ENCODE measurements at places on chromosomes 4 and X.

DNA sequence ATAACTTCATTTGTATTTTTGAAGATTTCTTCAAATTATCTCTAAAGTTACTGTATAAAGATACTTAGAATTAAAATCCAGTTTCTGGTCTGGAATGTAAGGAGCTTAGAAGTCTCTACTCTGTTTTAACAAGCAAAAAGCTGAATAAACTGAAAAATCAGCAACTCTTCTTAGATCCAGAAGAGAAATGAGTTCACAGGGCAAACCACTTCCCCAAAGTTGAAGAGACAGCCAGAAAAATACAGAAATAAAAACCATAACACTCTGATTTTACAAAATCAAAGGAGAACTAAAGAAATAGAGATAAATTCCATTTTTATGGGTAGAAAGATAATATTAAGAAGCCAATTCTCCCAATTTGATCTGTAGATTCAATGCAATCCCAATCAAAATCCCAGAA lies 1166.8 kb downstream of the ADGRL3 start:
- no peak for DNase-seq

DNA sequence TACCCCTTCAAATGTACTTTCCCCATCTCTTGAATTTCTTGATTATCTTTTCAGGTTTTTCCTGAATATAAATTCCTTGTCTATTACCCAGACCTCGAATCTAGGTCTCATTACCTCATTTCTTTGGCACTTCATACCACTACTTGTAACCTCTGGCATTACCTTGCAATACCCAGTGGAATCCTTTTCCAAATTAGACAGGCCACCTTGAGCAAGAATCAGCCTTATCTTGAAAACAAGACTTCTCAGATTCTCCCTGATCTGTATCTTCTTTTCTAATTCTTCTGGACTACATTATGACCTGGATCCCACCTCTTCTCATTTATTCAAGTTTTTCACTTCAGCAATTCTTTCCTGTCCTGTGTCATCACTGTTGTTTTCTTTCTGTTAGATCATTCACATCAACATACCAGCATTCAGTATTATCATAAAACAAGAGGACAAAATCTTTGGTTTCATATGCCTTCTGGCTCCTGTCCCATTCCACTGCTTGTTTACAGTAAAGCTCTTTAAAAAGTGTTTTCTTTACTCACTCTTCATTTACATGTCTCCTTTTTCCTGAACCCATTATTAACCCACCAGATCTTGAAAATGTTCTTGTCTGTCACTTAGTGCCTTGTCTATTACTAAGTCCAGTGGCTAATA lies 275.6 kb upstream of the HS3ST1 start:
- no peak for DNase-seq

GRCh38 chr4:135963009-135963408 lies 1569.3 kb downstream of the PCDH18 start:
- no peak for DNase-seq

DNA sequence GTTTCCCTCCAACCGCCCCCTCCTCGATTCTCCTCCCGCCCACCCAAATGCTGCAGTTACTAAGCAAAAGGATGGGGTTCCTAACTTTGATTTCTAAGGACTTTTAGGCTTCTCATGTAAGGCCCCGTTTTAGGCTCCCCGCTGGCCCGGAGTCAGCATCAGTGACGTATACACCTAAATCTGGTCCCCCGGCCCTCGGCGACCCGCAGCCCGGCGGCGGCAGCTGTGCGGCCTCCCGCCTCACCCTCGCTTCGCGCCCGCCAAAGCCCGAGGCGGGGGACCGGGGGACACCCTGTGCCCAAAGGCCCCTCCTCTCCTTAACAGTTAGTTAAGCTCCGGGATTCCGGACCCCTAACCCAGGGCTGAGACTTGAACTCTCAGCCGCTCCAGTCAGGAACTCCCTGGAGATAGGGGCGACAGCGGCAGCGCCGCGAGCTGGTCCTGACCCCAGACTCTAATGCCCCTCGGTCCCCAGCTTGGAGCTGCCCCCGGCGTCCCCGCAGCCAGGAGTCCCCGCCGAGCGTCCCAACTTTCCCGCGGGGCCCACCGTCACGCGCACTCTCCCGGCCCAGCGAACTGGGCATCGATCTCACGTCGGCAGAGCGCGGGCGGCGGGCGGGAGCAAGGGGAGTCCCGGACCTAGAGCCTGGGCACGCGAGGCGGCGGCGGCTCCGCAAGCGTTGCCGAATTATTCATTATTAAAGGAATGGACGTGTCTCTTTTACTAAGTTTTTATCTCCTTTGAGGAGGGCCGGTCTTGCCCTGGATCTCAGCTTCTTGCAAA lies 1.5 kb upstream of the NR3C2 start:
- DNase-seq = no peak

GRCh38 chr4:40788331-40788730 lies 38.6 kb downstream of the NSUN7 start:
- no peak for DNase-seq

DNA sequence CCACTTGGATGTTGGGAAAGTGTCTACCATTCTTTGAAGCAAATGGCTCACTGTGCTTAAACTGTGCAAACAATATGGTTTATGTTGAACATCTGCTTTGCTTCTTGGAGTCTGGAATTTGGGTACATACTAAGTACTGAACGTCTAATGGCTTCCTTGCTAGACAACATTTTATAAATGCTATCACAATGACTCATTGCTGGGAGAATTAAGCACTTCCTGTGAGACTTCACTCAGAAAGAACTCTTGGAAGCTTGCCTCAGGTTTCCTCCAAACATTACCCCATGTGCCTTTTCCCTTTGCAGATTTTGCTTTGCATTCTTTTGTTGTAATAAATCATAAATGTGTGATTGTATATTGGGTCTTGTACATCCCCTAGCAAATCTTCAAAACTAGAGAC lies 139.7 kb downstream of the PACRGL start:
- no peak for DNase-seq

GRCh38 chr4:87097075-87097474 lies 123.3 kb downstream of the KLHL8 start:
- DNase-seq = no peak

DNA sequence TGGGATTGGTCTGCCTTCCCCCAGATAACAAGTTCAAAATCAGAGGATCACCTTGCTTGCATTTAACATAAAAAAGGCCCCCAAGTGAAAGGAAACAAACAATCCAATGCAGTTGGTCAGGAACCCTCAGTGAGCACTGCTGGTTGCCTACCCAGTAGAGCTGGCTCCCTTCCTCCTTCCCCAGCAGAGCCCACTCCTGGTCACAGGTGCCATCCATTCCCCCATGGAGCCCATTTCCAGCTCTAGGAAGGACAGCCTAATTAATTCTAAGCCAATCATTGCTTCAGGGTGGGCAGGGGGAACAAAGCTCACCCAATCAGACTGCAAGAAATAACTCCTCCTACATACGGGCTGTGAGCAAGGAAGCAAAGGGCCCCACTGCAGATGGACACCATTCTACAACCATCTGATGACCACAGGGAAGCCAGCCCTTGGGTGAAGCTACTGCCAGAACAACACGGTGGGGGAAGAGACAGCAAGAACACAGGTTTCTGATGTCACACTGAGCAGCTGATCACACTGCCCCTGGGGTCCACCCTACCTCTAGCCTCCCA lies 86.5 kb downstream of the SH3KBP1 start:
- DNase-seq = no peak

DNA sequence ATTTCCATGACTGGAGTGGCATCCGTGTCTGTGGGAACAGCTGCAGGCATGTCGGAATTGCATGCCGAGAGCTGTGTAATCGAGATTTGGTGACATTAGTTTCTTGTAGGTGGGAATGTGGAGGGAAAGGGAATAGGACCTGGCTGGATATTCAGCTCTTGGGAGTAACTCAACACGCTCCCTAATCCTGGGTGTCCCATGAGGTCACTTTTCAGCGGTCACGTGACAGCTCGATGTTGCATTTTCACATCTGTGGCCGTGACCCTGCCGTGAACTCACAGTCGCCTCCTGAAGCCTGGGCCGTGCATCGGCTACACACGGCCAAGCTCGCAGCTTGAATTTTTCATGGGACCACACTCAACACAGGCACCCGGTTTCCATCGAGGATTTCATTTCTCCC lies 25.8 kb upstream of the PSAPL1 start:
- DNase-seq = no peak

GRCh38 chr4:186096681-186097165 lies 7.8 kb upstream of the FAM149A start:
- DNase-seq = no peak

- no peak for DNase-seq
These were observed 488 bp downstream of the NAP1L5 start for GRCh38 chr4:88697141-88697540.

- no peak for DNase-seq
These were observed 10.8 kb upstream of the PHKA2 start for GRCh38 chrX:18994713-18995112.

GRCh38 chr4:147318586-147318985 lies 162.3 kb upstream of the EDNRA start:
- no peak for DNase-seq

All from LoVo (cell line).